Caudate nucleus (tissue), 63 donors: ENCODE measurements at places on chromosomes 3 and 15.

- no peak for DNase-seq
Measured at GRCh38 chr3:178561239-178561638, 25.0 kb downstream of the KCNMB2 start.

GRCh38 chr3:14779069-14779685 is 39.6 kb upstream of the FGD5 start:
- no peak for DNase-seq

DNA sequence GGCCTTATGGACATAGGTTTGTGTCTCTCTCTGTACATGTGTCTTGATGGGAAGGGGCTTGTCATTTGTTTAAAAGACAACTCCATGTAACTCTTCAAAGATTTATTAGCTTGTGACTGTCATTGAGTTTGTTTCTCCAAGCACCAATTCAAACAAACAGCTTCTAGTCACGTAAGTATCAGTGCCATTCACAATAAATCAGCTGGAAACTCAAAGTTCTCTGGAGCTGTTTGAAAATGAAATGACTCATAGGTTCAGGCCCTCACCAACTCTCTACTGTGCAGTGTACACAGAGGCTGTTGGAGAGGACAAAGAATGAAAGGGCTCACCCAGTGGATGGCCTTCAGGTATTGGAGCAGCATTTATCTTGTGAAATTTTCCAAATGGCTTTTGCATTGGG is 476.3 kb downstream of the AGBL1 start:
- no peak for DNase-seq

- no peak for DNase-seq
Measured at GRCh38 chr15:49236869-49237268, 66.8 kb downstream of the GALK2 start.

DNA sequence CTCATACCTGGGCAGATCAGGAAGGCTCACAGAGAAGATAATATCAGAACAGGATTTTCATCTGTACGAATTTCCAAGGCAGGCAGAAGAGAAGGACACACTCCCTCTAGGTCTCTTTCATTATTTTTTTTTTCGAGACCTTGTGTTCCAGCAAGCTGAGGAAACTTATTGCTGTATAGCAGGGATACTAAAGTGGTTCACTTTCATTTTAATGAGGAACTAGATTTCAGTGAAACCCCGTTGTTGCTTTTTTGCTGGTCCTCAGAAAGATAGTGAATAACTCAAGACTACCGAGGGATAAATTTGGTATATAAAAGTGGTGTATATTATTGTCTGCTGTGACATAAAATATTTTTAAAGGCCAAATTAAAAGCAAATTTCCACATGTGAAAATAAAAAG is 24.6 kb downstream of the MEIS2 start:
- DNase-seq, result no peak

- DNase-seq, result no peak
Measured at GRCh38 chr3:18189282-18190050, 235.7 kb downstream of the SATB1 start.
